ENCODE measurements at places on chromosomes 3 and 15.

- H3K36me3 ChIP-seq = peaks cover 2% of the 10 kb centered on the region
- no peak for DNase-seq
- H3K4me1 ChIP-seq = peaks cover 25% of the 10 kb centered on the region
- no peak overlapping the region for H3K4me3 ChIP-seq
- H3K27me3 ChIP-seq = no peaks in the 10 kb centered on the region
- no peak overlapping the region for H3K27ac ChIP-seq
These were observed 75.5 kb downstream of the ZBTB20 start for GRCh38 chr3:115071601-115072000.

GRCh38 chr15:84987949-84988624 lies 6.4 kb downstream of the PDE8A start:
- H3K27ac ChIP-seq = peak overlapping the region; percentile 22
- DNase-seq = no peak
- H3K4me3 ChIP-seq = peak overlapping the region; percentile 42
- peaks cover 6% of the 10 kb centered on the region for H3K36me3 ChIP-seq
- H3K4me1 ChIP-seq = peaks cover 46% of the 10 kb centered on the region

- peaks cover 38% of the 10 kb centered on the region for H3K27me3 ChIP-seq
- H3K4me1 ChIP-seq = no peaks in the 10 kb centered on the region
- no peak overlapping the region for H3K27ac ChIP-seq
- no peak overlapping the region for H3K4me3 ChIP-seq
These were observed 79.4 kb upstream of the VEPH1 start for GRCh38 chr3:157582637-157582973.

DNA sequence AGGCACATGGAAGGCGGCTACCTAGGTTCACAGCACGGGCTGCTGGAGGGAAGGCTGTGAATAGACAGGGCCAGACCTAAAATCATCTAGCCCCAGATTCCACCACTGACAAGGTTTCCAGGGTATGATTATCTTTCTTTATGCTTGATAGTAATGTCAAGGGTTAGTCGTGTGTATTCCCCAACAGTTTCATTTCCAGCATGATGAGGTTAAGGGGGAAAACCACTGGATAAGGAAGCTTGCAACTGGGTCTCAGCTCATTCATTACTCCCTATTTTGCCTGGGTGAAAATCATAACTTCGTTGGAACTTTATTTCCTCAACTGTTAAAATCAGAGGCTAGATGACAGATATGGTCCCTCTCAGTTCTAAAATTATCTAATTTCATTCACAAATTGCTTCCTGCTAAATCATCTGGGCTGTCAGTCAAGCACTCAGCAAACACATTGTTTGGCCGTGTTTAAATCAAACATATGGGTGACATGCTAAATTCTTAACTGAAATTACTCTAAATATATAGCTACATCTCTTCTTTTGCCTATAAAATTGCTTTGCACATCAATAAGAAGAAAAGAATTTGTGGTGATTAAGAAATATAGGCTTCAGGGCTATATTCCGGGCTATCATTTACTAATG lies 111.7 kb downstream of the CYP19A1 start:
- no peaks in the 10 kb centered on the region for H3K36me3 ChIP-seq
- no peak for DNase-seq
- no peak overlapping the region for H3K4me3 ChIP-seq
- peaks cover 30% of the 10 kb centered on the region for H3K27me3 ChIP-seq

DNA sequence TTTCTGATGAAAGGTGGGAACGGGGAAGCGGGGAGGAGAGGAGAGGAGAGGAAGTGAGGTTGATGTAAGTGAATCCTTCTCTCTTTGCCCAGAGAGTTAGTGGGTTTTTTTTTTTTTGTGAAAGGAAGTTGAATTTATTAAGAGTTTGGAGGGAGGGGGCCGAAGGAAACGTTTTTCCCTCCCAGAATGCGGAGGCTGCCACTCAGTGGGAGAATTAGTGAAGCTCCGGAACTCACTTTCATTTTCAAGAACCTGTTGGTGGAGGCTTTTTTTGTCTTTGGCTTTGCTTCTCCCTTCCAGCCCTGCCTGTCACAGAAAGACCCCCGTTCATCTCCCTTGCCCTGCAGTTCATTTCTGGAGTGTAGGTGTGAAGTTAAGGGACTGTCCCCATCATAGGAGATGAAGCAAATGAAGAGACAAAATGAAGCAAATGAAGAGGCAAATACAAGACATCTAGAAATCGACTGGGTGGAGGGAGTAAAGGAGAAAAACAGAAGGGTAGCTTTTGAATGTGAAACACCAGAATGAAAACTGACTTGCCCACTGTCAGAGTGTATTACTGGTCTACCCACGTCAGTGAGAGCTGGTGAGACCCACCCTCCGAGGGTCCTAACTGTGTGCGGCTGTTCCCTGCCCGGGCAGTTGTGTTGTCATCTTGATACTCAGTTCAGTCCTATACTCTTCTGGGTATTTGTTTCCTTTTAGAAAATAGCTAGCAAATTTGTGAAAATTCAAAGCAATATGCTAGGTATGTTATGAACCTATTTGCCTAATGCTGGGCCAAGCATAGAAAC lies 91.5 kb downstream of the ITPR1 start:
- peak overlapping the region; percentile 83 for H3K4me3 ChIP-seq
- H3K4me1 ChIP-seq = peaks cover 37% of the 10 kb centered on the region
- H3K36me3 ChIP-seq = peaks cover 7% of the 10 kb centered on the region

DNA sequence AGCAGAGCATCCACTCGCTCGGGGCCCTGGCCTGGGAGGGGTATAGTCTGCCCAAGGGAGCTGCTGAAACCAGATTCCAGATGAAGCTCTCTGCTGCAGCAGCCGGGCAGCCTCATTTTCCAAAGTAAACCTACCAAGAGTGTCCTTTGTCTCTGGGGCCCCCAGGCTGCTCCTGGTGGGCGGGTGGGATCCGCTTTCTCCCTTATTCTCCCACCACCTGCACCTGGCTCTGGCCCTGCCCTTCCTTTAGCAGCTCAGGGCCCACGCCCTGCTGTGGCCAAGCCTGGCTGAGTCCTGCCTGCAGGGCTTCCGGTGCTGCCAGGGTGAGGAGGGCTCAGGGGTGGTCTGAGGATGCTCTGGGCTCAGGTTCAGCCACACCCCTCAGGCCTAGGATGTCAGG lies 13.0 kb downstream of the SCN5A start:
- no peak for DNase-seq
- H3K4me1 ChIP-seq = peaks cover 7% of the 10 kb centered on the region
- H3K27me3 ChIP-seq = peaks cover 20% of the 10 kb centered on the region
- H3K36me3 ChIP-seq = peaks cover 6% of the 10 kb centered on the region

Measured in effector memory CD8-positive, alpha-beta T cell (primary cell).